ENCODE measurements at places on chromosomes 16 and 17. TPM values are rescaled to one million over a fixed set of nuclear protein-coding genes. Genes with fewer than 3 reads are reported as not detected.

The CIITA gene
- total RNA-seq, result 84.6 TPM

The CA4 gene
- total RNA-seq, result not detected

The PTGES3L gene
- 0.51 TPM for total RNA-seq

- no peak for DNase-seq
Measured at GRCh38 chr17:4162775-4163466, 19.9 kb downstream of the CYB5D2 start.

- peak; percentile 72 for DNase-seq
Measured at GRCh38 chr16:29811170-29811895, 660 bp upstream of the PRRT2 start.

DNA sequence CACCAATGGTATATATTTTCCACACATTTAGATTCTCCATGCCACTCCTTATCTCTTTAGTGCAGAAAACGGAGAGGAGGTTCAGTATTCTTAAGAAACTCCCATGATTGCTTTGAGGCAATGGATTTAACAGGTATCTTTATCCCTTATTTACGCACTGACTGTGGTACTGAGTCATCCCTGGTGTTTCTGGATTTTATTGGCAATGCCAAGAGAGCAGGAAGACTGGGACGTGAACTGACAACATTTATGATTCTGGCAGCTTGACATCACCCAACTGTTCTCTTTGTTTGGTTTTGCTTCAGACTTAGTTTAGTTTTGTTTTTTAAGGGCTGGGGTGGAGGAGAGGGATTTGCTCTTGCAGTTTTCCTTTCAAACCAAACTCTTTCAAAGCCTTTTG is 131.4 kb downstream of the WWOX start:
- no peak for DNase-seq

GRCh38 chr17:2982854-2983253 is 80.6 kb downstream of the OR1D5 start:
- no peak for DNase-seq

All from GM12878 (cell line).